Activated CD8-positive, alpha-beta T cell treated with anti-CD3 and anti-CD28 coated beads, Interleukin-2, amount 10 ng/mL, durations not matched to agents 7 days and 5 days (primary cell): ENCODE measurements at places on chromosomes 4 and X. TPM values are rescaled to one million over a fixed set of nuclear protein-coding genes. Genes with fewer than 3 reads are reported as not detected.
A peak's percentile ranks its signal among the peaks of the same experiment; 100 is the strongest.

Gene DGKK
- not detected for total RNA-seq

Gene ADRA2C
- not detected for total RNA-seq

Gene CRMP1
- not detected for total RNA-seq

GRCh38 chrX:69457756-69458155 lies 46.4 kb upstream of the NALF2 start:
- DNase-seq: no peak

Gene PAK3
- total RNA-seq: 0.05 TPM

Gene FOXO4
- 14.2 TPM for total RNA-seq

Gene CITED1
- not detected for total RNA-seq

DNA sequence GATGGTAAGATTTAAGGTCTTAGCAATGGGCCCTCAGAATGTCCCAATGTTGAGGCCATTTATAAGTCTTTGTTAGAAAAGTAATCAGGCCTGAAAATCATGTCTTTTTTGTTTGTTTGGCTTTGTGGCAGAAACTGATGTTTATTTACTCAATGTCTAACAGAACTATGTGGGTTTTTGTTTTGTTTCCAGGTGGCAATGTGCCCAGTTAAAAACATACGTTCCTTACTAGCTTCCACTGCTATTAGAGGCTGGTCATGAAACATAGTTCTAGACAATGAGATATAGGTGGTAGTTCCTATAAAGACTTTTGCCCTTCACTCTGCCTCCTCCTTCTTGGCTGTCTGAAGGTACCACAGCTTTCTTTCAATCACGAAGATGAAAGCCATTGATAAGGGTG lies 108.8 kb downstream of the C4orf51 start:
- no peak for DNase-seq

DNA sequence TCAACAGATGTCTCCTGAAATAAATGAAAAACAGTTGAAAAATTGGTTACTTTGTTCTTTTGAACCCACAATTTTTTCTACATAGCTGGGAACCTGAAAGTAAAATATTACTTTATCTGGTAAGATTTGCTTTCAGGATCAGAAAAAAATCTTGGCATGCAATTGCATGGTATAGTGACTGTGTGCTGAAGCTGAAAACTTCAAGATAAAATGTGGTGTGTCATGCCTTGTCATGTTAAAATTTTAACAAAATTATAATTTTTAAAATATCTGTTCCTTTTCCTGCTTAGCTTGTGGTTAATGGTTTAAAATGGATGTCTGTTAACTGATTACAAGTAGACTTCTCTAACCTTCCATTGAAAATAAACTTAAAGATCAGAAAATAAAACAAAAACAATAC lies 904.8 kb downstream of the PDHA2 start:
- DNase-seq: no peak

GRCh38 chrX:107610667-107611066 lies 17.6 kb upstream of the PRPS1 start:
- DNase-seq: no peak

Gene CXCL11
- total RNA-seq: not detected

- DNase-seq: no peak
These were observed 12.2 kb upstream of the HPGD start for GRCh38 chr4:174534461-174534860.

- DNase-seq: no peak
These were observed 61.5 kb upstream of the FAM241A start for GRCh38 chr4:112083587-112084347.

- DNase-seq: no peak
These were observed 554.1 kb upstream of the MAGEB2 start for GRCh38 chrX:29661290-29661689.

Gene IQCM
- total RNA-seq: not detected

- no peak for DNase-seq
These were observed 556.3 kb downstream of the GALNTL6 start for GRCh38 chr4:172369471-172369959.

- no peak for DNase-seq
These were observed 139.5 kb downstream of the TBL1X start for GRCh38 chrX:9604111-9604907.

Gene FAM47A
- total RNA-seq: not detected

DNA sequence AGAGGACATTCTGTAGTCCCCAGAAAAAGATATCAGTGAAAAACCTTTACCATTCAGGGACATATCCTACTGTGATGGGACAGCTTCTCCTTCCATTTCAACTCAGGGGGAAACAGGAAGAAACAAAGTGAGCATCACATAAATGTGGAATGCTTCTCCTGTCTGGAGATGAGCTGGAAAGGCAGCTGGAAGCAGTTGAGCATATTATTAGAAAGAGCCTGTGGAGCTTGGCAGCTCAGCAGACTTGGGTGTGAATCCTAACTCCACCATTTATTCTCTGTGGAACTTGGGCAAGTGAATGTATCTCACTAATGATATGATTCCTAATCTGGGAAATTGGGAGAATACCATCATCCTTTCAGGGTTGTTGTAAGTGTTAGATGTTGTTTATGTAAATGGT lies 232.1 kb upstream of the F9 start:
- no peak for DNase-seq

Gene FGFR3
- total RNA-seq: 0.34 TPM

GRCh38 chrX:66408507-66408906 lies 230.4 kb downstream of the EDA2R start:
- DNase-seq: no peak

Gene MAGED4
- total RNA-seq: 1.9 TPM

DNA sequence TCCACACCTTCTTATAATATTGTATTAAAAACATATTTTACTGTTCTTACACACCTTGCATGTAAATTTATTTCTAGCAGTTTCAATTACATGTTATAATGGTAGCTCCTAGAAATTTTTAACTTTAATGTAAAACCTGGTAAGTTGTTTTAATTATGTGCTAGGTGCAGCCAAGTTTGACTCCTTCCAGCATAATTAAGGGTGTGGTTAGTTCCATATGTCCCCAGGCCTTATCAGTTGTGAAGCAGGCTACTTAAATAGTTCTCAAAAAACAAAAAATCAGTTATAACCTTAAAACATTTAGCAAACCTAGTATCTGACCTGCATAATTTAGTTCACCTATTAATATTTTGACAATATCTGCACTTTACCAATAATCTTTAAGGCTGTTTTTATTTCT lies 26.9 kb upstream of the PASD1 start:
- DNase-seq: no peak

- DNase-seq: no peak
These were observed 448.7 kb downstream of the MID1IP1 start for GRCh38 chrX:39249999-39250398.

- DNase-seq: no peak
These were observed 903.8 kb downstream of the STIM2 start for GRCh38 chr4:27764526-27764837.

- no peak for DNase-seq
These were observed 956.9 kb upstream of the NDST4 start for GRCh38 chr4:116070283-116070682.

DNA sequence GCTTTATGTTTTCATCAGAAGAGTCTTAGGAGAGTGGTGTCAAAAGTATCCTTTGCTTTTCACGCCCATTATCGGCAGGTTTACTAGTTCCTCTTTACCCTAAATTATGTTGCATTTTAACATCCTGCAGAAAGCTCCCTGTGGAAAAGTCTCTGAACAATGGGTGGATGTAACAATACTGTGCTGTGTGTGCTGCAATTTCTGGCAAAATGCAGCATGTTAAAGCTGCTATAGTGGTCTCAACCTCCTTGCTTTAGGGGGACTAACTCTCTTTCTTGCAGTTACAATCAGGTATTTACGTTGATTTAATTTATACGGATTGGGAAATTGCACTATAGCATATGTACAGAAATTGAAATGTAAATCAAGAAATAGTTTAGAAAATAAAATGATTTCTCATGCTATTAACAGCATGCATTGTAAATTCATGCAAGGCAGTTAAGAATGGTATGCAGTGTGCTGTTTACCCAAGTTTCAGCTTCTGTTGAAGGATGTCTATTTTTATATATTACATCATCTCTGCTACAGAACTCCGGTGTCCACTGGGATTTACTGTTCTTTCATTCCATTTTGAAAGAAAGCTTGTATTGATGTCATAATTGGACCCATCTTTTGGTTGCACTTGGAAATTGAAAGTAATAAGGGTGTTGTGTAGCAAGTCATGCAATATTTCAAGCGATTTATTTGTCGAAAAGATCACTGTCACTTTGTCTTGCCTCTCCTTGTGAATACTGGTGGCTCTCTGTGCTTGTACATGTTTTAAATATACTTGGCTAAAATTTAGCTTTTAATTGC lies 145.7 kb downstream of the RAPGEF2 start:
- DNase-seq: no peak

Gene HOPX
- total RNA-seq: 67.4 TPM

DNA sequence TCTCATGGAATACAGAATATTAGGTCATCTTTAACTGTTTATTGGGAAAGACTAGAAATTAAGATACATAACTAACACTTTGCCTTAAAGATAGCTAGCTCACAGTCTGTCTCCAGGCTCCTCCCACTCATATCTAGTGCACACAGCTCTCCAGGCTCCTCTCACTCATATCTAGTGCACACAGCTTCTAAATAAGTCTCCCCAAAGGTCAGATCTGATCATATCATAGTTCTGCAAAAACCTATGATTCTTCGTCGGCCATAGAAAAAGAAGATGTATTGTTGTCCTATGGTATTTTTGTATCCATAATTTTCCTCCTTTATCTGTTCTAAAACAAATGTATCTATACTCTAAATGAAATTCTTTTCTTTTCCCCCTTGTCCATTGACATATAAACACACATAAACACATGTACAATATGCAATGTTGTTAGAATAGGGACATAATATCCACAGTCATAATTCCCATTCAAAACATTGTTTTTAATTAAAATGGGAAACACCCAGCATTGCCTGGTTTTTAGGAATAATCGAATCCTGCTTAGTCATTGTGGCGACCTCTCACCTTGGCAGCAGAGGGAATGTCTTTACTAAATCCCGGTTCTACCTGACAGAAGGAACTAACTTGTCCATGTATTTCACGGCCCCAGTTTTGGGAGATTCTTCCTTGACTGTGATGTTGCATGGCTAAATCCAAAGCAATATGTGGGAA lies 1282.0 kb downstream of the PCDH7 start:
- no peak for DNase-seq

Gene ADGRG2
- not detected for total RNA-seq

GRCh38 chr4:87506974-87507701 lies 22.0 kb downstream of the SPARCL1 start:
- DNase-seq: no peak

Gene SHOX
- not detected for total RNA-seq

DNA sequence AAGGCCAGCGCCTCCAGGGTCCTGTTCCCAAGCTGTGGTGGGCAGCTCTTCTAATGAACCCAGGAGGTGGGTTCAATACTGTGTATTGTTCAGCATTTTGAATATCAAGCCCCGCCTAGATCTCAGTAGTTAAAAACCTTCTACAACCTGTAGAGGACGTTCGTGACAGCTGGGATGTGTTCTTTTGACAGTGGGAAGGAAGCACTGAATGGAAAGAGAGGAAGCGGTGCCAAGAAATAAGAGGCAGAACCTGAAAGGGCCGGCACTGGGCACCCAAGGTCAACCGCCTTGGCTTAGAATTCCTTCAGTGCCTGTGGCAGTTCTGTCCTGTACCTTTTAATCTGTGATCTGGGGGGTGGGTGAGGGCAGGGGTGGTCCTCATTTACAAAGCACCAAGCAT lies 73.1 kb downstream of the CC2D2A start:
- DNase-seq: no peak

DNA sequence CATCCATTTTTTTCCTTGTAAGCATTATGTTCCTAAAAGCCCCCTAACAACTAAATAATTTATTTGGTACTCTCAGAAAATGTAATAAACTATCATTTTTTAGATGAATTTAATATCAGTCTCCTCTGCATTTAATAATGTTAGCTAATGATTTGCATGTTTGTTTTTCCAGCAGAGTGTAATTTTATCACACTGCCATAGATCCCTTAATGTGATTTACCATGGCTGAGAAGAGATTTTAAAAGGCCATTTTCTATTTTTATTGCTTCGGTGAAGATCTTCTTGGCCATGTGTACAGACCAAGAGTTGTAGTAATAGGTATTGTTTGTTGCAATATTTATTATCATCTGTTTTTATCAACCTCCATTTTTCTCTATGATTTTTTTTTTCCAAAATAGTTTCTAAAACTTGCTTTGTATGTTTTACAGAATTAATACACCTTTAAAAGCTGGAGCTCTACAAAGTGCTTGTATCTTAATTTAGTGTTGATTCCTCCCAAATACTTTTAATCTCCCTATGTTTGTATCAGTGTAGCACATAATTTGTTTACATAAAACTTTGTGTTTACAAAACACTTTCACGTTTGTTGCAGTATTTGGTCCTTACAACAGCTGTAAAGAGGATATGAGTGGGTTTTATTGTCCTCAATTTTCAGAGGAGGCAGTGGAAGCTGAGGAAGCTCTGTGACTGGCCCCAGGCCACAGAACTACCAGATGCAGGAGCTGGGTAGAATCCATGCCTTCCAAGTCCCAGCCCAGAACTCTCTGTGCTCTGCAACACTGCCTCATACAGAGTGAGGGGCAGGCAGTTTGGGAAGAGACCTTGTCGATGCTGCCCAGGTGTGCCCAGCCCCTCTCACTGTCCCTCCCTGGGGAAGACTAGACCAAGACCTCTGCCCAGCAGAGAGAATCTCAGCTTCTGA lies 58.1 kb downstream of the FAM114A1 start:
- DNase-seq: no peak

- DNase-seq: no peak
These were observed 151.8 kb downstream of the SPATA18 start for GRCh38 chr4:52202931-52203330.

Gene RADX
- 4.3 TPM for total RNA-seq

- no peak for DNase-seq
These were observed 119.8 kb downstream of the AMELX start for GRCh38 chrX:11412715-11413623.

Gene UGT2A1
- not detected for total RNA-seq

Gene MAGEA1
- not detected for total RNA-seq

DNA sequence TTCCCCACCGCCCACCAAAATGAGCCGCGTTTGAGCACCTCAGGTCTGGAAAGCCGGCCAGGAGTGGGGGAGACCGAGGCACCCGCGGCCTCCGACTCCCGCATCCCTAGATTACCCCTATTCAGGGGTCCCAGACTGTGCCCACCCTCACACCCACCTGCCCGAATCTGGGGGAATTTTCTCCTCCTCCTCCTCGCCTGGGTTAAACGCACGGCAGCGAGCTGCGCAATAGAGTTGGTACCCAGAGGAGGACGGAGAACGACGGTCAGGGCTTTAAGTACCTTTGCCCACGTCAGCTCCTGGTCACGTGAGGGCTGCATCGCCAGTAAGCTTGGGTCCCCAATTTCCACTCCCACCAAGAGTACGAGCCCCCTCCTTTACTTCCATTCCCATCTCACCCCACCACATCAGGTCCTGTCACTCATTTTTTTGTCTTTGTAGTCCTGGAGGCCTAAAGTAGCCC lies at the start of gene ARMCX2:
Gene ARMCX2, minus strand, starts transcription at position 250 of the 463 bp plus-strand sequence. CDS start 2,262 bp downstream, outside the sequence.
- DNase-seq: no peak

Gene DMRTC1B
- total RNA-seq: not detected

GRCh38 chr4:3074846-3075651 lies 568 bp downstream of the HTT start:
- DNase-seq: peak; percentile 57

GRCh38 chr4:153204247-153204671 lies at the start of gene TRIM2:
Gene TRIM2, plus strand, starts transcription at chr4:153204443. Its CDS starts 88 bp downstream, at chr4:153204531.
- DNase-seq: no peak
